Brain microvascular endothelial cell (primary cell): ENCODE measurements at places on chromosomes 5 and 9.
A peak's percentile ranks its signal among the peaks of the same experiment; 100 is the strongest.

GRCh38 chr9:136432591-136432990, 7.1 kb downstream of the INPP5E start:
- DNase-seq, result no peak

DNA sequence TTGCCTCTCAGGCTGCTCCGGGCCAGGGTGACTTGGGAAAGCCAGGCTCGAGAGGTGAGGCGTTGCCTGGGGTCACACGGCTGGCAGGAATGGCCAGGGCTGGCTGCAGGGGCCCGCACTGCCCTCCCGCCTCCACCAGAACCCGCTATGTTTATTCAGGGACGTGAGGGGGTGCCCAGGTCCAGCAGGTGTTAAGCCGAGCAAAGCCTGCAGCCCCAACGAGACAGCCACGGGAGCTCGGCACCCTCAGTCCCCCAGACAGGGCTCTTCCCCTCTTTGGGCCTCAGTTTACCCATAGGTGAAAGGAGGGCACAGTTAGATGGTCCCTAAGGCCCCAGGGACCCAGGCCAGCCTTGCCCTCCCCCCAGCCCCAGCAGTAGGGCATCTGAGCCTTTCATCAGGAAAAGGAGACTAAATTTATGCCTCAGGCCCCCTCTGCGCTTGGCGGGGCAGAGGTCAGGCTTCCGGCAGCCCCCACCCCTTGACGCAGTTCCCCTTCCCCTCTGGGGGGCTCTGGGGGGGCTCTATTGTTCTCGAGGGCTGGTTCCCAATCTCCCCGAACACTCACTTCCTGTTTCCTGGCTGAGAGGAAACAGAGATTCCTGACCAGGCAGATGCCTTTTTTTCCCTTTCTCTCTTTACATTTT, 7.1 kb upstream of the EGFL7 start:
- DNase-seq, result no peak

- no peak for DNase-seq
Observed at GRCh38 chr9:99867536-99867935, 38.9 kb upstream of the STX17 start.

DNA sequence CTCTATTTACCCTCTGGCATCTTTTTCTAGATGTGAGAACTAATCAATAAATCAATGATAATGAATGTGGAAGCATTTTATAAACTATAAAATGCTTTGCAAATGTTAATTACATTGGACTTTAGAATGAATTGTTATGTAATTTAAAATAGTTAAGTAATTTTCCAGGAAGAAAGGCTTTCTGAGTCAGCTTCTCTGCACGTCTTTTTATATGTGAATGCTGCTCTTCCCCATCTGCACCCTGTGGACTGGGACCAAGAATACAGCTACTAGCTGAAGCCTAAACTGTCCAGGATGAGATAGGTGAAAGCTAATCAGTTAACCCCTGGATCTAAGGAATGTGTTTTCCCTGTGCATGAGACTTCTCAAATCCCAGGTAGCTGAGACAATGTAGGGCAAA, 292.9 kb downstream of the NR3C1 start:
- DNase-seq, result no peak

GRCh38 chr5:86880785-86881492, 263.2 kb downstream of the COX7C start:
- DNase-seq, result peak; percentile 88
